Left lung (tissue), 14 donors: ENCODE measurements at places on chromosomes 5 and 9.

DNA sequence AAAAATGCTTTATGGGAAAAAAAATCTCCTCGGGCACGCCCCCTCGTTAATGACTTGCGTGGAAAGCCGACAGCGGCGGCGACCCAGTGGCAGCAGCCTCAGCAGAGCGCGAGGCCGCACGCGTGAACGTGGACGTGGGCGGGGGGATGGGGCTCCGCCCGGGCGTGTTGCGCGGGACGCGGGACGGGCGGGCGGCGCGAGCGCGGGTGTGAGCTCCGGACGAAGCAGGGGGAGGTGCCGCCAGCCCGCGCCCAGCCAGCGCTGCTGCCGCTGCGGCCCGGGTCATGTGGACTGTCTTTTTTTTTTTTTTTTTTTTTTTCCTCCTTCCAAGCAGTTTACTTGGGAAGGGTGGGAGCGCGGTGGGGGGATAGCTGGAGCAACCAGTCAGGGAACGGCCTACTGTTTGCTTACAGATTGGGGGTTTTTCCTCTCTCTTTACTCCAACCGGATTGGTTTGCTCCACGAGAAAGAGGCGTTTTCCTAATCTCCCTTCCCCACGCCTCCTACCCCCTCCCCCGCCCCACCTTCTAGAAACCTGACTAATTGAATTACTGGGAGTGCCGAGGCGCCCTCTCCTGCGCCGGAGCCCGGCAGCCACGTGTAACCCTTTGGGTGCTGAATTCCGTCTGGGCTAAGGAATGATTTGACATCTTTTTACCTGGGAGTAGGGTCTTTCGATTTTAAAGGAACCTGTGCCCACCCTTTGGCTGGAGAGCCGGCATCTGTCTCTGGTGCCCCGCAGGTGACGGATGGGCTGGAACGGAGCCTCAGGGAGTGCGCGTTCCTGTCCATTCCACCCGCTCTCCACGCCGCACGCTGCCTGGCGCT lies 1.7 kb upstream of the EFNA5 start:
- DNase-seq, result peak; percentile 97

DNA sequence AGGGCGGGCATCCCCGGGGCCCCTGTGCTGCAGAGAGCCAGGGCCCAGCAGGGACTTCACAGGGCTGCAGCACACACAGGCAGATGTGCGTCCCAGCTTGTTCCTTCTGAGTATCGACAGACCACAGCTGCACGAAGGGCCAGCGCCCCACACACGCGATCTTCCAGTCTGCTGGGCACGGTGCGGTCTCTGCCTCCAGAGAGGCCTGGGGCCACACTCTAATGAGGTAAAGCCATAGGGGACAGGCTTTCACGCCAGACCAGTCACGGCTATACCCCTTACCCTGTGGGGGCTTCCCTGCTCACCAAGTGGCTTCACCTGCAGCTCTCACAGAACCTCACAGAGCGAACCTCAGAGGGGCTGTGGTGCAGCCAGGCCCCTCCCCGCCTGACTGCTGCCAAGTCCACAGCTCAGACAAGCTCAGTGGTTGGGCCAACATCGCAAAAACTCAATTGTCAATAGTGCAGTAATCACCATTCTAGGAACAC lies 82.2 kb downstream of the SHB start:
- no peak for DNase-seq

DNA sequence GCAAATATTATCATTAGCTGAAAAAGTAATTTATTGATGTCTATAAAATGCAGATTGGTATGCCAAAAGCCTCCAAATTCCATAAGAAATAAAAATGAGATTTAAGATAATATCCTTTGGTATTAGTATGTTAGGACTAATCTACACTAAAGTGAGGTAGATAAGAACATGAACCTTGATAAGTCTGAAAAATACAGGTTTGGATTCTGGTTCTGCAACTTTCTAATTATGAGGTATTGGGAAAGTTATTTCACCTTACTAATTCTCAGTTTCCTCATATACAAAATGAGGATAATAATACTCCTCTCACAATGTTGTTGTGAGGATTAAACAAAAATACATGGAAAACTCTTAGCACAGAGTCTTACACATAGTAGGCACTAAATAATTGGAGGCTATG lies 300.1 kb downstream of the NNT start:
- no peak for DNase-seq

- no peak for DNase-seq
These were observed 63.0 kb downstream of the TRIO start for GRCh38 chr5:14206028-14206725.

DNA sequence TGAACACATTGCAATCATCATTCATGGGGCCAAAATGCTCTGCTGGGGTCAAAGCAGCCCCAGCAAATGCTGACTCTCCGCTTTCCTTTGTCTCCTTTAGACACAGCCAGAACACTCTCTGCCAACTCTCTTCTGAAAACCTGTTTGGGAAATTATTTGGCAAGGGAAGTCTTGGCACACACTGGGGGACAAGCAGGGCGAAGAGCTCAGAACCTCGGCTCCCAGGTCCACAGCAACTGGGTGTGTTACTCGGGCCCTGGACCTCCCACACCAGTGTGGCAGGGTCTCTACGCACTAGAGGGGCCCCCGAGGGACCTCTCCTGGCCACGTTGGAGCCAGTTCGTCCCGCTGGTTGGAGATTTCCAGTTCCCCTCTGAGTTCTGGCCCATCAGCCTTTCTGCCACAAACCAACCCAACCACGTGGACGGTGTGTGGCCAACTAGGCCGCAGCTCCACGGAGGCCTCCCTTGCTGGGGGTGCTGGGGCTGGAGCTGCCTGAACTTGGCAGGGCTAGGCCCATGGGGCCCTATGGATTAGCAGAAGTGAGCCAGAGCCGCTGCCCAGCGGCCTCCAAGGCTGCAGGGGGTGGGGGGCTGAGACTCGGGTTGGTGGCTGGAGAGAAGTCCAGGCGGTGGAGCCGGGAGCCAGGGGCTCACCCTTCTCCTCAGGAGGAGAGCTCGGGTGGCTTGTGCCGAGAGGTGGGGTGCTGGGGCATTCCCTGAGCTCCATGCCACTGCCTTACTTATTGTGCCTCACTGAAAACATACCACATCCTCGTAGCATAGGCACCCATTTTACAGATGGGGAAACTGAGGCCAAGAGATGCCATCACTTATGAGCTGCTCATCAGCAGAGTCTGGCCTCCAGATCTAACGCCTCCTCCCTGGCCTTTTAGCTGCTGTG lies 46.8 kb upstream of the RNU6ATAC start:
- DNase-seq, result no peak

DNA sequence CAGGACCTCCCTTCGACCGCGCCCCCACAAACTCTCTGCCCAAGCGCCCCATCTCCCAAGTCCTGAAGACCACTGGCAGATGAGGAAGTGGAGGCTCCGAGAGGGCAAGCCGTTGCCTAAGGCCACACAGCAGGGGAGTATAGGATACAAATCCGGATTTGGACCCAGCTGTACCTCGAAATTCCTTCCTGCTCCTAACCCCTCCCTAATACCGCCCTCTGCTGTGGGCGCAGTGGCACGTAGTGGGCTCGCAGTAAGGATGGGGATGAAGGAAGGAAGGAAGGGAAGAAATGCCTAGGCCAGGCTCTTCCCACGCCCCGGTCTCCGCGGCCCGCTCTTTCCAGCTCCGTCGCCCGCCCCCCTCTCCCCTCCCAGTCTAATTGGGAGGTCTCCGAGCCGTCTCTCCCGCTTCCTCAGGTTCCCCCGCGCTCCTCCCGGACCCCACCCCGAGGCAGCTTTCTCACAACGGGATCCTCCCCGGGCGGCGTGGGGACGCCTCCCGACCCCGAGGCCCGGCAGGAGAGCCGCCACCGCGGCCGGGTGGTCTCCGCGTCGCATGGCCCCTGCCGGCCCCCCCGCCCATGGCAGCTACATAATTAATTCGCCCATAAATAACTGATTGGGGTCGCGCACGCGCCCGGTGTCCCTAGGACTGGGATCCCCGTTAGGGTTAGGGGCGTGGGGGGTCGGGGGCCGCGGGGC lies 138.9 kb downstream of the C9orf50 start:
- peak; percentile 83 for DNase-seq

GRCh38 chr5:151585970-151586369 lies 5.2 kb downstream of the FAT2 start:
- no peak for DNase-seq

DNA sequence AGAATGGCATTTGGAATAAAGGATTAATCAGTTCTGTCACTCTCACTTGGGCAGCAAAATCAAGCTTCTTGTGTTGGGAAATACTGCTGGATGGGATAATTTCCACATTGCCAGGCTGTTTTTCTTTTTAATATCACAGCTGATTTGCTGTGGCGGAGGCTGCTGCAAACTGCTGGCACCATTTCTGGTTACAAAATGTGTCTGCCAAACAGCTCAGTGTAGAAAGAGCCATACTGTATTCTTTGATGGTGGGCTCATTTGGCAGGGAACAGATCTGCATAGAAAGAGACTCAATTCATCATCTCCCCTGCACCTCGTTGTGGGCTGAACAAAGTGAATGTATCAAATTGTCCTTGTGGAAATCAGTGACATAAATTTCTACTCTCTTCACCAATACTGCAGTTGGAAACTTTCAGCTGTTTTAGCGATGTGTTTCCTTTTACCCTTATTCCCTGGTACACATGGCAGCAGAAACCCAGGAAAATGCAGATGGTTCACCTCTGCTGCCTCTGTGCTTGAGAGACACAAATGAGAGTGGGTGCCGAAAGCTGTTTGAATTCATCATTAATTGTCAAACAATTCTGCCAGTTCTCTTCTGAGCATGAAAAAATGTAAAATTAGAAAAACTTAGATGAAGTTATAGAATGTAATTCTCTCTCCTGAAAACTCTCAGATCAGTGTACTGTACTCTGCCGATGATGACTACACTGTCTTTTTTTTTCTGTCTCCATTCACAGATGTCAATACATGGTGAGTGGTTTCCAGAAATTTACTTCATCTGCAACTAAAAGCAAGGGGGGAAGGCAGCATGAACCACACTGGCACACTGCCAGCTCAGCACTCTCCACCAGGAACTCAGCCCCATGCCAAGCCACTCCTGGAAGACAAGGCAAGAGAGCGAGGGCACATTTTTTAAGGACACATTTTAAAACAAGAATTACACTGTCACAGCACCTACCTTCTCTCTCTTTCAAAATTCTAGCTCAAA lies 75.0 kb downstream of the HMHB1 start:
- no peak for DNase-seq

DNA sequence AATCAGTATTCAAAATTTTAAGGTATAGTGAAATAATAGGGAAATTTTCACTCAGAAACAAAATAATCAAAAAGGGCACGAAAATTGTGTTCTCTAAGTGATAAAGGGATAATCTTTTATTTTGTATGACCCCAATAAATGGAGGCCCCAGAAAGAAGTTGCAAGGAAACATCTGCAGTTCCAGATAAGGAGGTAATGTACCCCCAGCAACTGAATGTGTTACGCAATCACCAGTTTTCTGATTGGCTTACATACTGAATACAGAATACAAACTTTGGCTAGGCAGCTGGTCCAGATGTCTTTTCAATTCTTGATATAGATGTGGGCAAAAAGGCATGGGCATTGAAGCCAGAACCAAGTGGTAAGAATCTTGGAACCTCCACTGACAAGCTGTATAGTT lies 1.7 kb upstream of the TOPORS start:
- DNase-seq, result no peak

GRCh38 chr5:39584927-39585326 lies 160.1 kb upstream of the DAB2 start:
- DNase-seq, result no peak

DNA sequence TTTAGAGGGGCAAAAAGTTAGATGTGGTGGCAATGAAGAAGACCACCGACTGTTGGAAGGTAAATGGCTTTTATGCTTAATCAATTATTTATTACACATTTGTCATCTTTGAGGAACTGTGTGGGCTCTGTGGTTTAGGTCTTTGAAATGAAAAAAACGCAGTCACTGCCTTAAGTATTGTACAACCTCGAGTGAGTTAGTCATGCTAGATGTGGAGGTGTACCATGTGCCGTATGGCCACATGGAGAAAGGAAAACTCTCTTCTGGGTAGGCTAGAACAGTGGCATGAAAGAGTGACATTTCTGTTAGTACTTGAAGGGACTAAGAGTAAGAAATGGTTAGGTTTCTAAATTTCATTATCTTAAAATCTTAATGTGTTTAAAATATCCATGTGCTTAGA lies 166.1 kb downstream of the HACD4 start:
- no peak for DNase-seq

DNA sequence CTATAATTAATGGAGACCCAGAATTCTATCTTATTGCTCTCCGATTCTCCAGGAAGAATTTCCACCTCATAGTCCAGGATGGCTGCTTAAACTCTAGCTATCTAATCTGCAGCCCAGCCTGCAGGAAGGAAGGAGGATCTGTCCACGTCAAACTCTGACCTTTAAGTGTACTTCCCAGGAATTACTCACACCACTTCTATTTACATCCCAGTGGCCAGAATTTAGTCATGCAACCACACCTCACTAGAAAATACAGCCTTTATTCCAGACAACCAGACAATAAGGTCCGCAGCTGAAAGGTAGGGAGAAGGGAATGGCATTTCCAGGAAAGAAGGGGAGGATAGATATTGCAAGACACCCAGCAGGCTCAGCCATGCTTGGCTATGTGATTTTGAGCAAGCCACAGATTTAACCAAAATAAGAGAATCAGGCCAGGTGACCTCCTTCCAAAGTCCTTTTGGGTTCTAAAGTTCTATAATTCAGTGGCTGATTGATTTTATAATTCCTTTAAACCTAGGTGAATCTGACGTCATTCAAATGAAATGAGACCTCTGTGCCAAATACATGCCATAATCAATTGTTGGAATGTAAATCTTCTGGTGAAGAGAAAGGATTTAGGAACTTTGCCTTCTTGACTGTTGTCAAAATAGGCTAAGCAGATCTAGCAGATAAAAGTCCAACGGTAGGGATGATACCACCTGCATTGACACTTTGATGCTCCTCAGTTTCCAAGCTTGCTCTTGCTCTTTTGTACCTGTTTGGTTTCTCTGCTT lies 3.7 kb upstream of the DENND1A start:
- DNase-seq, result no peak

GRCh38 chr5:95988094-95988493 lies 26.4 kb upstream of the ELL2 start:
- DNase-seq, result no peak
